Activated T-helper 17 cell treated with anti-CD3 and anti-CD28 coated beads, Interleukin-2, amount 50 U/mL, for 72 hours (primary cell): ENCODE measurements at places on chromosomes 5 and 9. TPM values are rescaled to one million over a fixed set of nuclear protein-coding genes. Genes with fewer than 3 reads are reported as not detected.

DNA sequence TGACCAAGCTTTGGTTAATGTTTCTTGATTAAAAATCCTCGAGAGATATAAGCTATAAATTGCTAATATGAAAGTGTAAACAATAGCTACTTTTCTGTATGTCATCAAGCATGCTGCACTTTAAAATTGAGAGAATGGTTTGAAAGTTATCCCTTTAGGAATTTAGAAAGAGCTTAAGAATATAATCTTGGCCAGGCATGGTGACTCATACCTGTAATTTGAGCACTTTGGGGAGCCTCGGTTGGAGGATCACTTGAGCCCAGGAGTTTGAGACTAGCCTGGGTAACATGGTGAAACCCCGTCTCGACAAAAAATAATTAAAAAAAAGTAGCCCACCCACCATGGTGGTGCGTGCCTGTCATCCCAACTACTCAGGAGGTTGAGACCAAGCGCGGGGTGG lies 12.2 kb upstream of the MROH2B start:
- no peak for ATAC-seq

- no peak for ATAC-seq
Measured at GRCh38 chr5:63878788-63879187, 83.5 kb downstream of the HTR1A start.

- no peak for ATAC-seq
Measured at GRCh38 chr5:103035701-103036100, 84.2 kb downstream of the GIN1 start.

GRCh38 chr9:117643288-117643654 lies 60.9 kb upstream of the TLR4 start:
- ATAC-seq = no peak

P4HA2 gene
- total RNA-seq = 22.9 TPM
